ENCODE measurements at places on chromosomes 2 and 18.
A peak's percentile ranks its signal among the peaks of the same experiment; 100 is the strongest.

DNA sequence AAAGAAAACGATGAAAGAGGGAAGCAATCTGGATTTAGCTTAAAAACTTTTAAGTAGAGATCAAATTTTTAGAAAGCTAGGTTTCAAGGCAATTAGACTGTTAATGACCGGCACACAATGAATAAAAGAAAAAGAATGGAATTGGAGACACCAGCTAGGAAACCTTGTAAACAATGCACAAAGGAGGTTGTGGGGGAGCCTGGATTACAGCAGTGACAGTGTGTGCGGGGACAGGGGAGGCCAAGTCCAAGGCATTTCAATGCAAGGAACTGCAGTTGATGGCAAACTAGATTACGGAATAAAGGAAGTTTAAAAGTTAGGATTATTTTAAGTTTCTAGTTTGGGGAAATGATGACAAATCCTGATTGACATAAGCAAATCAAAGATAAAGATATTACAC is 74.5 kb downstream of the DTNB start:
- no peak for DNase-seq

- peak; percentile 41 for DNase-seq
These were observed 18.8 kb upstream of the FN1 start for GRCh38 chr2:215454519-215455246.

DNA sequence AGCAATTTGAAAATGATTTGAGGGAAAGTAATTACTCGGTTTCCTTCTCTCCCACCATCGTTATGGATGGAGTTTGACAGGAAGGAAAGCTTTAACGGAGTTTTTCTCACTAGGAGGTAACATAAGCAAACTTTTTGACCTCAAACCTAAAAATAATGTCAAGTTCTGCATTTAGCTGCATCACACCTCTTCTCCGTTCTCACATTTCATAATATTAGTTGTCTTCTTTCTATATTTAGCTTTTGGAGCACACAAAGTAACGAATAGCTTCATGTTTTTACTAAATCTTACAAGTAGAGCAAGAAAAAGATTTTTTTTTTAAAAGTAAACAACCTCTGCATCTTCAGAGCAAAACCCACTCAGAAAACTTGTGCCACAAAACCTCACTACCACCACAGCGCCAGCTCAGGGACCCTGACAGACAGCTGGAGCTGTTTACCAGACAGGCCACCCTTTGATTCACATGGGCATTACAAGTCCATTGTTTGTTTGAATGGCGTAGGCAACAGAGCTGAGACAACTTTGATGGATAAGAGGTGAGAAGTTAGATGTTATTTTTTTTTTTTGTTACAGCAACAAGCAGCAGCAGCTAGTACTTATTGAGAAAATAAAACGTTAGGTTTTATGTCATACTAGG is 21.9 kb upstream of the ICOS start:
- no peak for DNase-seq

DNA sequence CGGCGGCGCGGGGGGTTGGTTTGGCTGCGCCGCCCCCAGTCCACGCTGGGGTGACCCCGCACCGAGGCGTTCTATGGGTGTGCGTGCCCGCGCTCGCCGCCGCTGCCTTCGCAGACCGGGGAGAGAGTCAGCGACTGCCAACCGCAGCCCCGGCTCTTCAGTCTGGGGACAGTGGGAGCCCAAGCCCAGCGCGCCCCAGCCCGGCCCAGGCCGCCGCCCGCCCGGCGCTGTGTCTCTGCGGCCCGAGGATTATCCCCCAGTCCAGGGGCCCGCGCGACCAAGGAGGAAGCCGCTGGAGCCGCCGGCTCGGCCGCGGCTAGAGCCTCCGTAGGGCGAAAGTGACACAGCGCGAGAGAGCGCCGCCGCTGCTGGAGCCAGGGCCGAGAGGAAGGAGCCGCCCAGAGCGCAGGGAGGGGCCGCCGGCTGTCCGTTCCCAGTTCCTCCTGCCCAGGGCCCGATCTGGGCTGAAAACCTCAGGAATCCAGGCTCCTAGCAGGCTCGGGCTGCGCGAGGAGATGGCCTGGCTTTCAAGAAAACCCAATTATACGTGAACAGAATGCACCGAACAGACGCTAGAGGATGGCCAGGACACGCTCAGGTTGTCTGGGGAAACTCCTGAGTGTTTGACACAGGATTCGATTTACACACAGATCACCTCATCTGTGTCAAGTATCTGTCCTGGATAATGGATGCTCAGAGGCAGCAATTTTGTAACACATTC is 2.4 kb downstream of the CTIF start:
- peak; percentile 81 for DNase-seq

DNA sequence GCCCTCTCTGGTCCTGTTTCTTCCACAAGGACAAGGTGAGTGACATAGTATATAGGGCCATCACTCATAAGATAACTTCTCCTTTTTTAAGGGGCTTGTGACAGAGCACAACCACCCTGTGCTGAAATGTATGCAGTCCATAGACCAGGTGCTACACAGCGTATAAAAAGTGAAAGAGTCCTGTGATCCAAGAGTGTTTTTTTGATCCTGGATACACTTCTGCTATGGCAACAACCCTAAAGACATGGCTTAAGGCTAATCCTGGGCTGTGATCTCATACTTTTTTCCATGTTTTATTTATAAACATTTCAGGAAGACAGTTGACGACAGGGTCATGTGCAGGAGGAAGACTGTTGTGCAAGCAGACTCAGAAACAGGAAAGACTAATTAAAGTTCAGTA is 400.5 kb upstream of the TCF4 start:
- DNase-seq: no peak

DNA sequence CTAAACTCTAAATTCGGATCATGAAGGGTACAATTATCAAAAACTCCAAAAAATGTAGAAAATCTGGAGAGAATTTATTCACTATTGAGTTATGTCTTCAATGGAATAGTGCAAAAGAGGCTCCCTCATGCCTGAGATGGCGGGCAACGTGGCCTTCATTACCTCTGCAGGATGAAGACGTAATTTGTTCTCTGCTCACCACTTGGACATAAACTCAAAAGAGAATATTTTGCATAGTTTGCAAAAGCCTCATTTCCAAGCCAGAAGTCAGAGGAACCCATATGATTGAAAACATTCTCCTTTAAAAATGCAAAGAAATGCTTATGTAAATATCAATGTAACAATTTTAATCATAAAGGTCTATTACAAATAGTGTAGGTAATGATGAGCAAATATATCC is 58.7 kb downstream of the SLC25A12 start:
- DNase-seq: no peak

DNA sequence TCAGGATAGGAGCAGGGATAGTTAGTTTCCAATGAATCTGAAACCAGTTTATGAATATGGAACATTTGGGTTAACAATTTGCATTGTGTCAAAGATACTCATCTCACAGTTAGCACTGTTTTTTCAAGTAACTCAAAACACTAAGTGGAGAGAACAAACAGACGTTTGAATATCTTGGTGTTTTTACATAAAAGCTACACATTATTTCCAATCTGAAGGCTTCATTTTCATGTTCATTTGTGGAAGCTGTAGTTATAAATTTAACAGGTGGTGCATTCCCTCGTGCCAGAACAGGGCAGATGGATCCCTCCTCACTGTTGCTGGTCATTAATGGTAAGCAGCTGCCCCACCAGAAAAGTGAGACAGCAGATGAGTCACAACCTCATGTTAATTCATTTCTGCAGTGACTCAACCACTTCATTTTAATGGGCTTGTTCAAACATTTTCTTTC is 286.9 kb downstream of the TMX3 start:
- DNase-seq: no peak

DNA sequence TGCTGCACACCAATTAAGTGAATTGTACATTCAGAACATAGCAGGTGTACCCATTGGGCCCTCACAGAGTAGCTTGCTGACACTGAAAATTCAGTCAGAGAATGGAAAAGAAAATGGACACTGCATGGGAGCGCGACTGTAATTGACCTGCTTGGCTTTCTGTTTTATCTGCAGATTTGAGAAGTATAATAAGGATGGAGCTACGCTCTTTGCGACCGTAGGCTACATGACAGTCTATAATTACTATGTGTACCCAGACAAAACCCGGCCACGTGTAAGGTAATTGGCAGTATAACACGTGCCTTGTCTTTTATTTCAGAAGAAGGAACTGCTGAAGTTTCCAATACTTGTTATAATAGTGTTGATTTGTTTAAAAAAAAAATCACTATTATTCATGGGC is 33.5 kb upstream of the METAP1D start:
- DNase-seq: no peak

- no peak for DNase-seq
These were observed 266.6 kb downstream of the ETAA1 start for GRCh38 chr2:67663776-67664175.

DNA sequence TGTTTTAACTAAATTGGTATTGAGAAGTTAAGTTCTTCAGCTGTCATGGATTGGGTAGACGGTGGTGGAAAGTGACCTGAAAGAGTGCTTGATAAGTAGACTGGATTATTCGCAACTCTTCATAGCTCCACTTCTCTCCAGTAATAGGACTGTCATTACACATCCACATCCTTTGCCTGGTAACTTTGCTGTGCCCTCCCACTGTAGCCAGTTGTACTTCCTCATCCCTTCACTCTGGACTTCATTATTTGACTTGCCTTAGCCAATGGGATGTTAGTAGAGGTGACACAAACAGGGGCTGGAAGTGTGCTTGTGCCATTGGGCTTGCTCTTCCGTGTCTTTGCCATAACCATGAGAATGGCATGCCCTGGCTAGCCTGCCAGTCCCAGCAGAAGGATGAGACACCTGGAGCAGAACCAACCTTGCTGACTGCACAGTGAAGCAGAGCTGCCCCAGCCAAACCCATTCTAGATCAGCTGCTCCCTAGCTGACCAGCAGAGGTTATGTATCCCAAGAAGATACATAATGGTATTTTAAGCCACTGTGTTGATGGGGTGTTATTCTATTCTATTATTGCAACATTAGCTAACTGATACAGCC is 16.9 kb downstream of the QPCT start:
- DNase-seq: no peak

DNA sequence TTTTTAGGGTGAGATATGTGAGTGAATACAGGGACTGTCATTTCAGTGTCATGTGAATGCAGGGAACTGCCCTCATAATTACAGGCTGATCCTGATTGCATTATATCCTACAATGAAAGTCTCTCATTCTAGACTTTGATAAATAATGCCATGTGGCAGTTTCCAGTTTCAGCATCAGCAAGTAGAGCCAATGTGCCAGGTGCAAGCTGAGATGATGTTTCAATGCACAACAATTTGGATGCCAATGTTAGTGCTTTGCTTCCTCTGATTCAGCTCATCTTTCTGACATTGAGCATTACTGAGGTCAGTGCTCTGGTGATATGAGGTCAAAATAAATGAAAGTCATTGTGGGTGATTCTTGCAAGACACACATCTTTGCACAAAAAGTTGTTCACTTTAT is 63.7 kb upstream of the TFPI start:
- DNase-seq: no peak

DNA sequence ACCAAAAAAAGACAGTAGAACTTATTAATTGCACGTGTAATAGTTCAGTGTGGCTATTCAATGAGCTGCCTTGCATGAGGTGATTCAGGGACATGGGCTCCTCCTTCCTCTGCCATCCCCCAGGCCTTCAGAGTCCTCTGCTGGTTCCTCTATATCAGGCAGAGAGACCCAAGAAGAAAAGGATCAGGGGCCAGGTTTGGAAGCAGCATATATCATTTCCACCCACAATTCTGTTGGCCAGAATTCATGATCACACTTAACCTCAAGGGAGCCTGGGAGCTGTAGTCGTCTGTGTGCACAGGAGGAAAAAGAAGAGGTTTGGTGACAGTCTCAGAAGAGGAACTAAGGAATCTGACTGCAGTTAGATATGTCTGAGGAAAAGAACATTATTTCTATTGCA is 114.0 kb upstream of the GLS start:
- no peak for DNase-seq

DNA sequence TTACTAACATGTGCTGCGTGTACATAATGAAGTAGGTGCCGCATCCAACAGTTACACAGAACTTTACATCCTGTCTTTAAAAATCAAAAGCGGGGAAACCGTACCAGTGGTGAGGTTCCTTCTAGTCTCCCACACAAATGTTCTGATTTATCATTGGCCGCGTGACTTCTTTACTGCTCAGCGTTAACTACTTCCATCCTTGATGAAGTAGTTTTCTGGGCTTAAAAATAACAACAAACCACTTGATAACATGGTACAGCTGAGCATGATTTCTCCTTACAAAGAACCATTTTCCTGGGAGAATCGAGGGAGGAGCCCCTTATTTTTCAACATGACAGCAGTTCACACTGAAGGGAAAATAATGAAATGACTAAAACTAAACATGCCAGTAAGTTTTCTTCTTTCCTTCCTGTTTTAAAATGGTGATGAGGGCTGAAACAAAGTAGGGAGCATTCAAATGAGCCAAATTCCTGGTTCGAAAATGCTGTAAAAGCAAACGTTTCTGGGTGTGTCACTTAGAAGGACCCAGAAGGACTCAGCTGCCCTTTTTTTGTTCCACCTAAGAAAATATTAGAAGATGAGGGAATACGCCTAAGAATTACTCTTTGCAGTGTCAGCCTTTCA is 9.9 kb downstream of the EMILIN2 start:
- DNase-seq: no peak

GRCh38 chr2:127579231-127579630 is 43.7 kb downstream of the MYO7B start:
- peak; percentile 7 for DNase-seq

GRCh38 chr2:231360881-231361371 is 34.6 kb upstream of the B3GNT7 start:
- no peak for DNase-seq

- no peak for DNase-seq
These were observed 9.5 kb downstream of the ITGA6 start for GRCh38 chr2:172436889-172437288.

DNA sequence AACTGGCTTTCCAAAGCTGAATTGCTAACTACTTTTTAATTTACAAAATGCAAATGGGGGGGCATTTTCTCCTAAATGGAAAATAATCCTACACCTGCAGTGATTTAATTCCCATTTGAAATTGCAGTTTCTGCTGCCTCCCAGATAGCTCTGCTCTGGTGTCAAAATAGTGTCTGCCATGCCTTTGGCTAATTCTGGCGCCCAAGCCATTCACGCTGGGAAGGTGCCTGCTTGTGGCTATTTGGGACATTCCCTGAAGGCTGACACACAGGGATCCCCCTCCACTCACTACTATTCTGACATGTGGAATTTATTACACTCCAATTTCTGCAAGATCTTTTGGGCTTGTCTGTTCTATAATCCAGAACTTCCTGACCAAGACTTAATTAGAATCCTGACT is 128.3 kb upstream of the SIX3 start:
- no peak for DNase-seq

DNA sequence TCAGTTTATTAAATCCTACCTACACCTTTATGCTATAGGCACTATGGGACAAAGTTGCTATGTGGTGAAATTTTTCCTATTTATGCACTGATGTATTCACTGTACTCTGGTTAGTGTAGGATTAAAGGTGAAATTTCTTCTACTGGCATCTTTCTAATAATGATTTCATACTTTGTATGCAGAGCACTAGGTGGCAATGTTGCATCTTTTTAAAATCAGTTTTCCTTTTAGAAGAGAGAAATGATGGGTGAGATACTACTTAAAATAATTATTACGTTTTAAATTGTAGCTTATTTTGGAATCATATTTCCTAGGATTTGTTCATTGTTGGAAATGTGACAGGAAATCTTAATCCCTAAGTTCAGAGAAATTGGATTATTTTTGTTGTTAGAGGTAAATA is 150.9 kb downstream of the CD8B2 start:
- no peak for DNase-seq

- no peak for DNase-seq
These were observed 53.4 kb upstream of the ODC1 start for GRCh38 chr2:10501451-10501961.

GRCh38 chr2:236177967-236178889 is 10.0 kb upstream of the GBX2 start:
- peak; percentile 88 for DNase-seq

GRCh38 chr2:239275847-239276831 is 124.7 kb downstream of the HDAC4 start:
- DNase-seq: no peak
